Adipocyte (in vitro differentiated cells): ENCODE measurements at places on chromosomes 1 and 21.
A peak's percentile ranks its signal among the peaks of the same experiment; 100 is the strongest.

DNA sequence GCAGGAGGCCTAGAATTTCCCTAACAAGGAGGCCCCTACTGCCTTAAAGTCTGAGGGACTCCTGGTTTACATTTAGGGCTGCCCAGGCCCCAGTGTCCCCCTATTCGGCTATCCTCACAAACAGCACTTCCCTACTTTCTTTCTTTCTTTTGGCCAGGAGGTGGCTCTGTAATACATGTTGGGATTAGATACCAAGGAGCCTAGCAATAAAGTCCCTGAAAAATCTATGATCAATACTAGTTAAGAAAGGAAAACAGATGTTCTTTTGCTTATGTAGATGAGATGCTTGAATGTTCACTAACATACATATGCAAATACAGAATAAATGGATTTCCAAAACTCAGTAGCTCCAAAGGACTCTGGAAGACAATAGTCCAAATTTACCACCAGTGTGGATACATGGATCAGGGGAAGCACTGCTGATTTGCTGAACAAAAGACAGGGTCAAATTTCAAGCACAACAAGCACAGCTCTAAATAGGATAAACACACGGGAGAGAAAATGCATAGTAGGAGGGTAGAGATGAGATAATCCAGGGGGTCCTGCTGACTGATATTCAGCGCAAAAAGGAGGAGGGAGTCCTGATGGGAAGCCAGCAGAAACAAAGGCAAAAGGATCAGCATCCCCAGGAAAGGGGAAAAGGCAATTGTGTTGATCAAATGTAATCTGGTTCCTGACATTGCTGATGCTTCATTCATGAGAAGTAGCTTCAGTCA, 240.0 kb downstream of the NUF2 start:
- DNase-seq = peak; percentile 67

DNA sequence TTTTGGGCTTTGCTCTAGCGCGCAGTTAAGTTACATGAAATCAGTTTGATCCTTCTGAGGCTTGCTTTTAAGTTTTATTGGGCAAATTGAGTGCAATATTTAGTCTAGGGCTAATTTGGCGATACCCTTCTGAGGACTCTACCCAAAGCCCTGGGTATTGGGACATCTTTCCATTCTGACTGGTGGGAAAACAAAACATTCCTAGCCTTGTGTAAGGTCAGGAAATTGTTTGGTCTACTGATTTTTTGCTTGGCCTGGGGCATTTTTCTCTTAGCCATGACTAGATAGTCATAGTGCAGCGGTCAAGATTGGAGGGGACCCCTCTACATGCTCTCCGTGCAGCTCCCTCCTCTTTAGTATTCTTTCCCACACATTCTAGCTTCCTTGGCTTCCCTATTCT, 189.6 kb upstream of the PTGFR start:
- DNase-seq = peak; percentile 34

GRCh38 chr1:232644209-232644608, 14.3 kb upstream of the SIPA1L2 start:
- no peak for DNase-seq

DNA sequence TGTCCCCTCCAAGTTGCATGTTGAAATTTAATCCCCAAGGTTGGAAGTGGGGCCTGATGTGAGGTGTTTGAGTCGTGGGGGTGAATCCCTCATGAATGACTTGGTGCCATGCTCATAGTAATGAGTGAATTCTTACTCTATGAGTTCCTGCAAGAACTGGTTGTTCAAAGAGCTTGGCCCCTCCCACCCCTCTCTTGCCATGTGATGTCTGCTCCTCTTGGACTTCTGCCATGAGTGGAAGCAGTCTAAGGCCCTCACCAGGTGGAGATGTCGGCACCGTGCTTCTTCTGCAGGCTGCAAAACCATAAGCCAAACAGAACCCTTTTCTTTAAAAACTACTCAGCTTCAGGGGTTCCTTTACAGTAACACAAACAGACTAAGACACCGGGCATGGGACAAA, 14.3 kb downstream of the G0S2 start:
- DNase-seq = no peak

DNA sequence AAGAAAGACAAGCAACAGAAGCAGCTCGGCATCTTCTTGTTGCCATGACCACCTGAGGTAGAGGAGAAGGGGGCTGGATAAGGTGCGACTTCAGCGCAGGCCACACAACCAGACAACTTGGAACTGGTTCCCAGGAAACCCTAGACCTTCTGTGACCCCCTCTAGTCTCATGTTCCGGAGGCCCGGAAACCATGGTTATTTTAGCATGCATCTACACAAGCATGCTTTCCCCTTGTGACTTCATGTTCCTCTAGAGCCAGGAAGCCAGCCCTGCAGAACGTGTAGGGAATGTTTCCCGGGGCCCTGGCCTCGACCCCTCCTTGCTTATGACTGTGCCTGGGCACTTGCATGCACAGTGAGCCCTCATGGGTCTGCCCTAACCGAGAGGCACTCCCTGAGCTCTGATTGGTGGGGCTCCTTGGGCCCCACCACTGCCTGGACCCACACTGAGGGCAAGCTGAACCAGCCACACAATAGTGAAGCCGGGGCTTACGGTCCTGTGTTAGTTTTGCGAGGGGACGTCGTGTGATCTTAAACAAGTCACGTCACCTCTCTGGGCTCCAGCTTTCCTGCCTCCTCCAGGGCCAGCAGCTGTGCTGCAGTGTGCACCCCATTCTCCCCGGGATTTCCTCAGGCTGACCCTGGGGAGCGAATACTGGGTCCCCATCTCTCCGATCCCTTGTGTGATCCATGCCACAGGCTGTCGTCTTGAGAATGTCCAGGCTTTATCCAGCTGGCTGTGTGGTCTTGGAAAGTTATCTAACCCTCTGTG, 12.0 kb upstream of the MX2 start:
- no peak for DNase-seq

DNA sequence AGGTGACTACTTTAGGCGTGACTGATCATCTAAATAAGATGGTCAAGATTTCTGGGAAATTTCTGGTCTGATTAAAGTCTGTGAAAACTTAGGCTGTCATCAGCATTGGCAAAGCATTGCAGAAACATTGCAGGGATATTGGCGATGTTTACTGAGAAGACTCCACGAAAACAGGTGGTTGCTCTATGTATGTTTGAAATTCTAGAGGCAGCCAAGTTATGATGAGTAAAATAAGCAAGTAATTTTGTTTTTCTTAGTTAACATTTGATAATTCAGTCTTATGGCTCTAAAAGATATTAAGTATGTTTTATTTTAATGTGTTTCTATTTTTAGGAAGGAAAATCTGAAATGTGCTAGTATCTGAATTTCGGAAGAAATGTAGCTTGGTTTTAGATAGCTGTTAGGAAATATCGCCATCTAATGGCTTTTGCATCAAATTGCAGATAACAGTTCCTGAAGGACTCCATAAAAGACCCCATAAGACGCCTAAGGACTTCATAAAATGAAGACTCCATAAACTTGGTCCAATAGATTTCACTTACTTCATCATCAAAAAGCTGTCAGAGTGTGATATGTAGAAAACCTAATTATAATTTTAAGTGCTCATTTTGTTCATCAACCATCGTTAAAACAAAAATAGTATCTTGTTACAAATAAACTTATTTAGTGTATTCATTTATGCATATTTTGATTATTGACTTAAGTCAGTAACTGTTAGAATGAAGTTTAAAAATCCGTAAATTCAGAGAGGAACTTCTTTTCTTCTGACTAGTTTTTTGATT, 344.6 kb downstream of the RYR2 start:
- DNase-seq = peak; percentile 64

GRCh38 chr1:234185438-234185837, 187.8 kb upstream of the COA6 start:
- no peak for DNase-seq

DNA sequence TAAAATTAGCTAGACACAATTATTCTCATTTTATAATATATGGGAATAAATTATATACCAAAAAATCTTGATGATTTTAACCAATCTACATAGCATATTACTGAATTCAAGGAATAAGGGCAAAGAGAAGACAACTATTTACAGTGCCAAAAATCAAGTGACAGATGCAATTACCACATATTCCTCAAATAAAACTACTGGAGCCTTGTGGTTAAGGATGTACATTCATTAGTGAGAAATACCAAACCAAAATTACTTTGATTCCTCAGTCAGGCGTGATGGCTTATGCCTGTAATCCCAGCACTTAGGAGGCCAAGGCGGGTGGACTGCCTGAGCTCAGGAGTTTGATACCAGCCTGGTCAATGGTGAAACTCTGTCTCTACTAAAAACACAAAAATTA, 68.8 kb upstream of the RBM34 start:
- no peak for DNase-seq

- no peak for DNase-seq
Observed at GRCh38 chr1:44890007-44890406, 47.0 kb upstream of the PTCH2 start.

- DNase-seq = no peak
Observed at GRCh38 chr1:29201595-29202051, 19.9 kb upstream of the SRSF4 start.

DNA sequence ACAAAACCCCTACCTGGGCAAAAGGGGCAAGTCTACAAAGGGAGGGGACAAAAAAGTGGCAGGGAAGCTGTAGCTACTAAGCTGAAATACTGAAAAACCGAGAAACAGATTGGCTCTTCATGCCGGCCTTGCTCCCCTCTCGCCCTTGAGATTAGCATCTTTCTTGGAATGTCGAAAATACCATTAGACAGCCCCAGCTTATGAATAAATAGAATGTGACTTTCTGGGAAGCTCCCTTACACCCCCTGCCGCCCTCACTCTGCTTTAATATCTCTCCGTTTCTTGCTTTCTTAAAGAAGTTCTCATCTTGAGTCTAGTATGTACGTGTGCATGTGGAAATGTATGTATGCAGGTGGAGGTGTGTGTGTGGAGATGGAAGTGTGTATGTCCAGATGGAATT, 14.1 kb downstream of the TRAF3IP3 start:
- DNase-seq = no peak

- no peak for DNase-seq
Observed at GRCh38 chr21:34022627-34023335, 50.6 kb upstream of the MRPS6 start.

DNA sequence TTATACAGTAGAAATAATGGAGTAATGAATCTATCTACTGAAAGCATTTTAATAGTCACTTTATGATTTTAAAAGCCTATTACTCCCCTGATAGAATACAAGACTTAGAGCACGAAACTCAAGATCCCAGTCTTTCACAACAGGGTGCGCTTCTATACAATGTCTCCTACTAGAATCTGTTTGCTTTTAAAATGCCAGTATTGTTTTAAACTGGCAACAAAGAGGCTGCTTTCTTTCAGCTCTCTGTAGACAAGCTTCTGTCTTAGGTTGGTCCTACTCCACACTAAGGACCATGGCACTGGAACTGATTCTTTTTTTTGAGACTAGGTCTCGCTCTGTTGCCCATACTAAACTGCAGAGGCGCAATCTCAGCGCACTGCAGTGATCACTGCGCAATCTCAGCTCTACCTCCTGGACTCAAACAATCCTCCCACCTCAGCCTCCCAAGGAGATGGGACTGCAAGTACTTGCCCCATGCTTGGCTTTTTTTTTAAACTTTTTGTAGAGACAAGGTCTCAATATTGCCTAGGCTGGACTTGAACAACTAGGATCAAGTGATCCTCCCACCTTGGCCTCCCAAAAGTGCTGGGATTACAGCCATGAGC, 4.8 kb downstream of the DCAF8 start:
- no peak for DNase-seq

GRCh38 chr1:230781131-230781530, 33.9 kb downstream of the CAPN9 start:
- DNase-seq = no peak

DNA sequence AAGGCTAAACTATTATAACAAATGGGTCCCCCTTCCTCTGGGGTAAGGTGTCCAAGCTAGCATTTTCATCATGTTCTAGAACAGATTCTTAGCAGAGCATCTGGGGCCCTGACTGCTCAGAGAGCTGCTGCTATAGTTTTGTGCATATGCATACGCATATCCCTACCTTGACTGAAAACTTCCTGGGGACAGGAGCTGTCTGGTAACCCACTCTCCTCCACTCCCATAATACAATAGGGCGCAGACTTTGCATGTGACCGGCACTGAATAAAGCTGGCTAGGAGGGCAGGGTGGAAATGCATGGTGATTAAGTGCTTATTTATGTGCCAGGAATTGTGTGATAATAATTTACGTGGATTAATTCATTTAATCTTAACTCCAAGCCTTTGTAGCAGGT, 11.6 kb downstream of the TRAF5 start:
- DNase-seq = no peak

- peak; percentile 37 for DNase-seq
Observed at GRCh38 chr1:236518322-236518721, 5.5 kb upstream of the LGALS8 start.

DNA sequence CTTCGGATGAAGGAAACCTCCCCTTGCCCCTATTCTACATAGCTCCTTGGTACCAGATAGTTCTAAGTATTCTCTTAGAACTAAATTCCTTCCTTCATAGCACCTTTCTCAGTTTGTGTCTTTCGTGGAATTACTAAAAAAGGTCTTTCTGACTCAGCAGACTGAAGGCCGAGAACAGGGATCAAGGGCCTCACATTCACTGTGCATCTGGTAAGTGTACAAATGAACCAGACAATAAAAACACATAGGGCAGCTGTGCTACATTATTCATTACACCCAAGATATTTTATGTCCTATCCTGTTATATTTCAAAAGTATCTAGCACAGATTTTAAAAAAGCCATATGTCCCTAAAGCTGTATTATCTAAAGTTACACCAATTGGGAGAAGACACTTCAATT, 62.9 kb upstream of the HP1BP3 start:
- no peak for DNase-seq

DNA sequence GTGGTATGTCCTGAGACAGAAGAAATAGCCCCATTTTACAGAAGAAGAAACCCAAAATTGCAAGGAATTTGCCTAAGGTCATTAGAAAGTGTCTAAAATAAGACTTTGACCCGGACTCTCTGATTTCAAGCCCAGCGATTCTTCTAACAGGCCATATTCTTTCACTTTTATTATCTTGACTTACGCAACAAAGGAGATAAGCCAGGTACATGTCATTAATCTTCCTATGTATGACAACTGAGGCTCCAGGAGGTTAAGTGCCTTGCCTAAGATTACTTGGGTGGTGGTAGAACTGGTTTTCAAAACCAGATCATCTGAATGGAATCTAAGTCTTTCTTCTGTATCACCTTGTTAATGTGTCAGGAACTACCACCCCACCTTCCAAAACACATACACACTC, 124.3 kb downstream of the PBX1 start:
- no peak for DNase-seq

DNA sequence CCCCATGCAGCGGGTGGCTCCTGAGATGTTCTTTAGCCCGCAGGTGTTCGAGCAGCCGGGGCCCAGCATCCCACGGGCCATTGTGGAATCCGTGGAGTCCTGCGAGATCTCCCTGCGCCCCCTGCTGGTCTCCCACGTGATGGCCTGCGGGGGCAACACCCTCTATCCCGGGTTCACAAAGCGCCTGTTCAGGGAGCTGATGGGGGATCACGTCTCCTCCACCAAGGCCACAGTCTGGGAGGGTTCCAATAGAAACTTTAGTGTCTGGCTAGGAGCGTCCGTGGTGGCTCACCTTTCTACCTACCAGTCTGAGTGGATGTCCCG, 71.0 kb downstream of the ACTL8 start:
- peak; percentile 29 for DNase-seq

GRCh38 chr1:63379583-63379982, 12.2 kb downstream of the ALG6 start:
- DNase-seq = no peak

- no peak for DNase-seq
Observed at GRCh38 chr1:199010492-199010891, 371.7 kb downstream of the PTPRC start.
